HuH-7 (cell line): ENCODE measurements at places on chromosomes 2 and 18.

GRCh38 chr2:188787658-188788240 lies 186.4 kb upstream of the COL3A1 start:
- no peak for DNase-seq

DNA sequence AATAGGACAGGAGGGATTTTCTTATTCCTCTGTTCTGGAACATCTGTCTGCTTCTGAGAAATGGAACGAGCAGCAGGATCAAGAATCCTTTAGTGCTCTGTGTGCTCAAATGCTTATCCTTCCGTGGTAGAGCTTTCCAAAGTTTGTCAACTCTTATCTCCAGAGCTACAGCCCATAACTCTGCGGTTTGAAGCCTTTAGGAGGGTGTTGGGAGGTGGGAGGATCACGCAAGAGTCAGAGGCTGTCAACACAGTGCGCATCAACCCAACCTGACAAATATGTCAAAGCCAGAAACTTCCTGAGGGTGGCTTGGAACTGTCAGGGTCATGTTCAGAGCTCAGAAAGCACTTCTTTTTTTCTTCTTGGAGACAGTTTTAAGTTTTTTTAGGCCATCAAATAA lies 95.9 kb downstream of the CRIM1 start:
- DNase-seq: peak; percentile 15

GRCh38 chr2:21422050-21422449 lies 298.3 kb downstream of the TDRD15 start:
- DNase-seq: peak; percentile 24

- DNase-seq: no peak
These were observed 43.0 kb upstream of the NARS1 start for GRCh38 chr18:57664568-57665165.

DNA sequence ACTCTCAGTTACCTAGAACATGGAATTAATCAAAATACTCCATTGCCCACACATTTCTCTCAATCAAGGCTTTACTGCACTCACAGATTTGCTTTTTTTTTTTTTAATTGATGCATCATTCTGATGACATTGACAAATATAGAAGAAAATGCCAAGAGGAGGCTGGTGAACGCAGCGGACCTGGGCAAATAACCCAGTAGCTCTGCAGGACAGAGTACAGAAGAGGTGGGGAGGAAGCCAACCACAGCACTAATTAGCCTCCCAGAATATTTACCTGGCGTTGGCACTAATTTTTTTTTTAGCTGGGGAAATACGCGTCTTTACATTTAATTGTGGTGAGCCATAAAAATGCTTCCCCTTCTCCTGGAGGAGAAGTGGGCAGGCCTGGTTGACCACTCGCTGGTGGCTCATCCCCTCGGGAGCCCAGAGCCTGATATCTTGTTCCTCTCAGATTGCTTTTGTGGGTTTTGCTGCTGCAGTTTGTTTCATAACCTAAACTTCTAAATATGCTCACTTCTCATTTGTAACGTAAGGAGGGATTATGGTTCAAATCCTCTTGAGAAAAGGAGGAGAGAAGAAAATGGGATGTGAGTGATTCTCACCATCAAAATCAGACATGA lies 165.8 kb upstream of the EPB41L3 start:
- DNase-seq: no peak

DNA sequence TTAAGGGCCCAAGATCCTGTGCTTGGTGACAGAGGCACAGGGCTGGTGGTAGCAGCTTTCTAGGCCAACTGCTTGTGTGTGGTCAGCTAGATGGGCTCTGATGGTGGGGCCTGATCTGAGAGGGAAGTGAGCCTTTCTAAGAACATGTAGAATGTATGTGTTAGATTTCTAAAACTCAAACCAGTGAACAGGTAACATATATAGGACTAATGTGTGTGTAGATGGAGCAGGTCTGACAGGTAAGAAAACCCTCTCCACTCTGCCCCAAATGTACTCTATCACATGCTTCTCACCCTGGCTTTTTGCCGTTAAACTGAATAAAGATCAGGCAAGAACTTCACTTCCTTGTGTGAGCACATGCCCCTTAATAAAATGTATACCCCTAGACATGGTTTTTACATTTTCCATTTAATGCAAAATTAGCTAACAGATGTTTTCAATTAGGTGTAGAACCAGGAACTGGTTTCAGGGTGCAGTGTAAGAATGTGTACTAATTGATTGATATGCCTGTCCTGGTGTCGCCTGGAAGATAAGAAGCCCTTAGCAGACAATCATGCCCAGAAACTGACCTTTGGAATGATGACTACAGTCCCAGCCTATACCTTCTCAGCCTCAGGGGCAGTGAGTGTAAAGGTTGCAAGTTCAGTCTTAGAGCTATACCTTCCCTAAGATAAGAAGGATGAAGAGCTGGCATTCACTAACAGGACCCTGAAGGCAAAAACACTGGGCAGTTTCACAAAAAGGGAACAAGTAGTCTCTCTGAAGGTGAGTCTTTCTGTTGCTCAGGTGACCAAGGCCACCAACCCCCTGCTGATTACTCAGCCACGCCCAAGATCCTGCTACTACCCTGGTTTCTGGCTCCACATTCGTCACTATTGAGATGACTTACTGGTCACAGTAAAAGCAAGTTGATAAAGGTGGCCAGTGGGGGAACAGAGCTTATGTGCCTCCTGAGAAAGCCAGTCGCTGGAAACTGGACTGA lies 71.2 kb downstream of the SPATS2L start:
- peak; percentile 34 for DNase-seq

- no peak for DNase-seq
These were observed 109.6 kb upstream of the ALKAL2 start for GRCh38 chr2:397521-397920.

DNA sequence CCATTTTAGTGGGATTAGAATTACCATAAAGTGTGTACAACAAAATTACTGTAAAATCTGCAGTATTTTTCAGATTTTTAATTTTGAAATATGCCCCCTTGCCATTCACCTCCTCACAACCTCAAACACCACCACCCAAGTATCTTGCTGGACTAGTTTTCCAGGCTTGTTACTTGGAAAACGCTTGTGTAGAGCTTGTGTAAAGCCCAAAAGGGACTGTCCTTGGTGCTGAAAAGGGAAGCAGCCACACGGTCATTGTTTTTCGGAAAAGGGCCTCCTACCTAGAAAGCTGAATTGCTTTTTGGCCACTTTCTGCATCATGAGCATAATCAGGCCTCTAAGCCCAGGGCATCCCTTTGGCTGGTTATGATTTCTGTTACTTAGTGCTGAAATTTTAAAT lies 563.4 kb downstream of the LRRTM4 start:
- DNase-seq: no peak

GRCh38 chr2:73043929-73044832 lies 27.3 kb downstream of the SFXN5 start:
- no peak for DNase-seq

DNA sequence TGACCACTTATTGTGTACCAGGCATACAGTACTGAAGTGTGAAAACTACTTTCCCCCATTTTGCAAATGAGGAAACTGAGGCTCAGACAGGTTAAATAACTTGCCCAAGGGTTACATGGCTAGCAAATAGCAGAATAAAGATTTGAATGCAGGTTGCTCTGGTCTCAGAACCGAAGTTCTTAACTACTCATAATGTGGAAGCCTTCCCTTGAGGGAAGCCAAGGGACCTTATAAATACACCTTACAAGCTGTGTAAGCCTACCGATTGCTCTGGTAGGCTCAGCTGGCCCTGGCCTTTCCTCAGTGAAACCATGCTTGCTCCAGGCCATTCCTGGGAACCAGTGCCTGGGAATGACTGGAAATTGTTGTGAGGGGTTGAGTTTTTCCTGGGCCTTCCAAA lies 114.6 kb upstream of the CDCA7 start:
- no peak for DNase-seq

DNA sequence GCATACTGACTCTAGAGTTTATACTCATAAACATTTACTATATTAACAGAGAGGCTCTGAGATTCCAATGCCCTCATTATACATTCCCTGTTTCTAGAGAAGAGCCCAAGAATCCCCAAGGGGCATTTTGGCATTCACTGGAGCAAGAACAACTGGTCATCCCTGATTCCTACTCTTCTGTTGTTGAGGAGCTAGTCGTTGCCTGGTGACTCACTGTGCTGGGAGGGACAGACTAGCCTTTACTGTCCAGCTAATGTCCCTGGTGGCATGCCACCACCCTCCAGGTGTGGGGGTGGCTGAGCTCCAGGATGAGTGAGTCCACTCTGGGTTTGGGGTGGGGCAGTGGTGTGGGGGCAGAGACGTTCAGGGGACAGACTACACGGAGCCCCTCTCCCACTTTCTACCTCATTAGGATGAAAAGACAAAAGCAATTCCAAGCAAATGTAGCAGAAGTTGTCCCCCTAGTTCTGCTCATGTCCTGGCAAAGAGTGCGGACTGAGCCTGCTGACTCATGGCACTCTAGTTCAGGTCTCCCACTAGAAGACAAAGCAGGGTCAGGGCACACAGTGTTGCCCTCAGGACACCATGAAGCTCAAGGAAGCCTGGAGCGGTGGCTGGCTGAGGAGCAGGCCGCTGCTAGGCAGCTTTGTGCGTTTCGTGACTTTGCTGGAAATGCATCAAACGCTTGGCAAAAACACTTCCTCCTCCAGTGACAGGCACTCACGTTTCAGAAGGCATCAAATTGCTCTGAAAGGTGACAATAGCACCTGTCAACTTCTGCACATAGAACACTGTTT lies 49.4 kb downstream of the RHOB start:
- DNase-seq: no peak

- DNase-seq: no peak
These were observed 222.3 kb downstream of the HDAC4 start for GRCh38 chr2:239178484-239178883.

- peak; percentile 42 for DNase-seq
These were observed 820 bp downstream of the MTCL1 start for GRCh38 chr18:8705961-8706790.

GRCh38 chr2:102593516-102593915 lies 25.8 kb upstream of the SLC9A2 start:
- no peak for DNase-seq

- no peak for DNase-seq
These were observed 145.0 kb downstream of the ALK start for GRCh38 chr2:29776406-29776805.

DNA sequence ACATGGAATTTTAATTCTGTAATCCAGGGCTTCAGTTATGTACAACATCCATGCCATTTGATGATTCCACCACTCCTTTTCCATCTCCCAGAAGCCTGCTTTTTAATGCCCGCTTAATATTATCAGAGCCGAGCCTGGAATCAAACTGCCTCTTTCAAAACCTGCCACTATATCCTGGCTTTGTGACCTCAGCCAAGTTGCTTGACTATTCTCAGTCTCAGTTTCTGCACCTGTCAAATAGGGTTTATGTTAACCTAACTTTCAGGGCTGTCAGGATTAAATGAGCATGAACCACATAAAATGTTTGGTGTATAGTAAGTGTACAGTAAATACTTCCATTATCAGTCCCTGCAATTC lies 108.7 kb downstream of the XRCC5 start:
- no peak for DNase-seq

- no peak for DNase-seq
These were observed 15.2 kb downstream of the RNU4ATAC start for GRCh38 chr2:121545913-121546312.
